ENCODE measurements at places on chromosomes 12 and 14.

DNA sequence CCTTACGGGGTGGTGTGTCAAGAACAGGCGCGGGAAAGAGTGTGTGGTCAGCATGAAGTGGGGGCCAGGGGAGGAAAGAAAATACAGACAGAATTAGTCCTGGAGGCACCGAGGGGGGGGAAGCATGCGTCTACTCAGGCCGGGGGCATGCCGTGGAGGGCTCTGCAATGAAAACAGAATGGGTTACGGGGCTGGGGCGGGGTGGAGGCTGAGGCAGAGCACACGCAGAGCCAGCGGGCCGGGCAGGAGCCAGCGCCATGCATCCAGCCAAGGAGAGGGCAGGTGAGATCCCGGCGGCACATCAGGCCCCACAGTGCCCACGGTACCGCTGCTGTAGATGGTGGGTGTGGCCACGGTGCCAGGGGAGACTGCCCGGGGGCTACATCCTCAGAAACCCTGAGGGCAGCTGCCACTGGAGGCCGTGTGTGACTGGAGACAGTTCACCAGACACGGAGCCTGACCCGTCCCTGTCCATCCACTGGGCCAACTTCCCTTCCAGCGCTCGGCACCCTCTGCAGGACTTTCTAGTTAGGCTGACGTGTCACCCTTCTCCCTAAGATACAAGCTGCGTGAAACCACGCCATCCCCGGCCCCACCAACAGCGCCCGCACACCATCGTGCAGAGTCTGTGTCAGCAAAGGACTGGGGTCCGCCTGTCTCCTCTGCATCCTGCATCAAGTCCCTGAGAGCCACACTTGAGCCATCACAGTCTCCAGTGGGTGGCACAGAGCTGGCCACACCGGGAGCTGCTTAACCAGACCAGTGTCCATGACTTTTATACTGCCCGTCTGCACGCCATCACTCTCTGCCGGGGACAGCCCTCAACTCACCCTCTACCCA is 87.4 kb downstream of the PIWIL1 start:
- no peak for DNase-seq

DNA sequence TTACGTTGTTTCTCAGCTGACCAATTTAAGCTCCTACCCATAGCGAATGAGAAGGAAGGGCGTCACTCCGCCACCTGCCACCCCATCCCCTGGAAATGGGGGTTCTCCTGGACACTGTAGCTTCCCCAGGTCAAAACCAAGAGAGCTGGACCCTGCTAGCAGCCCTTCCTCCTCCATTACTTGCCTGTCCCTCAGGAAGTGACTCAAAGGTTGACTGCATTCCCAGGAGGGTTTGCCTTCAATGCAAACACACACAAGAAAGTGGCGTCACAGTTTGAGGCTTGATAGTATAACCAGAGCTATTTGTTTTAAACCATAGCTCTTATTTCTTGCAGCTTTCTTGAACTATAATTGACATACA is 79.1 kb downstream of the KCNK13 start:
- no peak for DNase-seq

DNA sequence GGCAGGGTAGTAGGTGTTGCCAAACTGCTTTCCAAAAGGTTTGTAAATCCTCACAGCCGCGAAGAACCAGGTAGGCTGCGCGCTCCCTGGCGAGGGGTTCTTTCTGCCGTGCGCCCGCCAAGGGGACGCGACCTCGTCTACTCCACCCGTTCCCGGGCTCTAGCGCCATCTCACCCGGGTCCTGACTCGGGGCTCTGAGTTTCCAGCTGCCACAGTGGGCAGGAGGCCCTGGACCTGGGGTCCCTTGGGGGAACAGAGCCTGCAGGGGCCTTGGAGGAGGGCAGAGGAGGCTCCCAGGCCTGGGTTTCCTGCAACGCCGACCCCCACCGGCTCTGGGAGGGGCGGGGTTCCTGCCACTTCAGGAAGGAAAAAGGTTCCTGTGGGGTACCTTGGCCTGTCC is 706 bp downstream of the ANHX start:
- DNase-seq = no peak

DNA sequence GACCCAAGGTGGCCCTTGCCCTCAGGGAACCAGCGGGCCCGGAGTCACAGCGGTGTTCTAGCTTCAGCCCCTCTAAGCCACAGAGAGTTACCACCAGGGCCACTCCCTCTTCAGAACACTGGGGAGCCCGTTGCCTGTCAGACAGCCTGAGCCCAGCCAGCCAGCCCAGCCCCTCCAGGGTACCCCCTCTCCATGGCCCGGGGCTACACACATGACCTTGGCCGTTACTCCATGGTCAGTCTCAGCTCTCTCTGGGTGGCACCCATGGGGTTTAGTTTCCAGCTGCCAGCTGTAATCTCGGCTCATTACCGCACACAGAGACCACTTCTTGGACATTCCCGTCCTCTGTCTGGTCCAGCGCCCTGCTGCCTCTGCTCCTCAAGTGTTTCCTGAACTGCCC is 35.0 kb downstream of the PPP2R5C start:
- no peak for DNase-seq

GRCh38 chr12:49341777-49342065 is 4.7 kb upstream of the C1QL4 start:
- no peak for DNase-seq

DNA sequence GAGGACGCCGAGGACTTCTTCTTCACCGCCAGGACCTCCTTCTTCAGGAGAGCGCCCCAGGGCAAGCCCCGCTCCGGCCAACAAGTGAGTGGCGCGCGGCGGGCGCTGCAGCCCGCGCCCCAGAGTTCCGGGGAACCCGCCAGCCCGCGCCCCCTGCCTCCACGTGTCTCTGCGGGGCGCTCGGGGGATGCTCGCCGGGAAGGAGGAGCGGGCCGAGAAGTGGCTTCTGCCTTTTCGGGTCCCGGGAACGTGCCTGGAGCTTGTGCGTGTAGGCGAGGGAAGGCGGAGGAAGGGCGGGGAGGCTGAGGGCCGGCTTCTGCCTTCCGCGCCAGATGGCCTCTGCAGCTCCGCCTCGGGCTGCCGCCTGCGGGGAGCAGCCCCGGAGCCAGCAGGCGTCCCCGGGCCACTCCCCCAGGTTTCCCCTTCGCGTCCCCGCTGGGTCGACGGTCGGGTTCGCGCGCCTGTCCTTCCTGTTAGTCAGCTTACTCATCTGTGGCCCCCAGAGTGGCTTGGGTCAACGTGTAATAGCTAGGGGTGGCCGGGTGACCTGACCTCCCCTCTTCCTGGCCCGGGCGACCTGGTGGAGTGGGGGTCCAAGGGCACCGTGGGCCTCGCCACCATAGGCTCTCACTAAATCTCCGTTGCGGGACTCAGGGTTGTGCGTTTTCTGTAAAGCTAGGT is 505 bp downstream of the RASSF3 start:
- peak; percentile 39 for DNase-seq

- DNase-seq = no peak
Measured at GRCh38 chr12:90943255-90943654, 11.7 kb downstream of the CCER1 start.

DNA sequence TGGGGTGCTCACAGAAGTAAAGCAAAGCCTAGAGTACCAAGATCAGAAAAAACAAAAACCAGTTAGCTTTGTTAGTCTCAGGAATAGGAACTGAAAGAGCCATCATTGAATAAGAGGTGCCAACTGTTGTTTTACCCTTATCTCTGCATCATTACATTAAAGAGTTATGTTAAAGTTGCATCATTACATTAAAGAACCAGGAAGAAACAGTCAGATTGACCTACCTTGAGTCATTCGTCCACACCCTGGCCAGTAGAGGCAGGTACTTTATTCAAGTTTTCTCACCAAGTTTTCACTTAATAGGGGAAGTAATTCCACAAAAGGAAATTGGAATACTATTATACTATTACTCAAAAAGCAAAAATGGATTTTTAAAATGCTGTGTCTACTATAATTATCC is 121.7 kb upstream of the CNOT2 start:
- DNase-seq = no peak
